ENCODE measurements at places on chromosomes 4 and X.

- no peak for DNase-seq
Measured at GRCh38 chr4:153450544-153450917, 15.6 kb upstream of the TMEM131L start.

- DNase-seq = peak; percentile 15
Measured at GRCh38 chrX:99301990-99302389, 1108.1 kb downstream of the PCDH19 start.

GRCh38 chrX:38871129-38872029 is 70.1 kb downstream of the MID1IP1 start:
- peak; percentile 1 for DNase-seq

- no peak for DNase-seq
Measured at GRCh38 chrX:144295921-144296320, 412.1 kb downstream of the UBE2NL start.

- no peak for DNase-seq
Measured at GRCh38 chr4:151267104-151267503, 9.9 kb upstream of the PRSS48 start.

DNA sequence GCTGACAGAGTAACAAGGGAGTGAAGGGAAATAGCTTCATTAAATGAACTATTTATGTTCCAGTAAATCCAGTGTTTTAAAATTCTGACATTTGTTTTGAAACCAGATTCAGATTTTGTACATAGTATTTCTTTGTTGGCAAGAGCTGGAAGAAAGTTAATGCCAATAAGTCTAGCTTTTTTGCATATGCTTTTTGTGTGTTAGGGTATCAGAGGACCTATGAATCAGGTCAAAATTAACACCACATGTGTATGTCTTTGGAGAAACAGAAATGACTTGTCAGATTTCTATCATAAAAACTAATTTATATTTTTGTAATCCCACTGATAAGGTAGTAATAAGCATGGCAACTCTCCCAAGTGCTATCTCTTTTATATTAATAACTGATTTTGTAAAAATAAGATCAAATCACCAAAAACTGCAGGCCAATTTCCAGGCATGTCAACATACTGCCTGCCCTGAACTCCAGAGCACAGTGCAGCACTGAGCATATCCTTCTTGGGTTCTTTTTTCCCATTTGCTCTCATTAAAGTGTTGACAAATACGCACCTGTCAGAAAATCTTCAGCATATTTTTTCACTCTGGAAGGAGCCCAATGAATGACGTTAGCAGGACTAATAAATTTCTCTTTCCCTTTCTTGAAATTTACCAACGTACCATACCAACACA is 65.5 kb downstream of the SH3RF1 start:
- DNase-seq = no peak

- DNase-seq = no peak
Measured at GRCh38 chrX:39930786-39931528, 166.8 kb downstream of the BCOR start.

DNA sequence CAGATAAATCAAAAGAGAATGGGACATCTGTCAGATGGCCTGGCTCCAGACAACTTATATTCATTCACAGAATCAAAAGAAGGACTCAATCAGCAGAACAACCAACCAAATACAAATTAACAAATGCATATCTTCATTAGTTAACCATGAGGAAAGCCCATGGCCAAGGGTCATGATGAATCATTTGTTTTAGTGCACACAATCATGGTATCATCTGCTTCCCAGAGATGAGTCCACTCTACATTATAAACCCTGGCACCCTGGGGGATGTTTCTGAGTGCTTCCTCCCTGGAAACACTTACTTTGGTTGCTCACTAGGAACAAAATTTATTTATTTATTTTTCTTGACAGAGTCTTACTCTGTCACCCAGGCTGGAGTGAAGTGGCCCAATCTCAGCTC is 453.3 kb upstream of the HS3ST1 start:
- DNase-seq = no peak

- no peak for DNase-seq
Measured at GRCh38 chr4:165678236-165678935, 194.7 kb upstream of the TLL1 start.

All from NAMALWA (cell line).